Hypothalamus (tissue), 51 donors: ENCODE measurements at places on chromosomes 7 and 10.

DNA sequence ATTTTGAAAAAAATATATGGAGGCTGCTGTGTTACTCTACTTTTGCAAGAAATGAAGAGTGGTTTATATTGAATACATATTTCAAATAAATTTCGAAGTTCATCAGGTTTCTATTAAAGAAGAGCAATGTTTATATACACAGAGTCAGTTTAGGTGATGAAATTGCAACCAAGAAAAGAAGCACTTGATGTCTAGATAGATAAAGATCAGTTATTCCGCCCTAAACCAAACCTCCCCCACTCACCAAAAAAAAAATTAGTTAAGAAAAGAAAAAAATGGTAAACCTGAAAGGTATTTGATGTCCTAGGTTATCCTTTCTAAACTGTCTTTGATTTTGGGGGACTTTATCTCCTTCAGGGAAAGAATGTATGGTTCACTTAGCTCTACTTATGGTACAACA, 111.8 kb downstream of the SKIDA1 start:
- no peak for DNase-seq

GRCh38 chr7:140384894-140385545, 13.3 kb downstream of the SLC37A3 start:
- no peak for DNase-seq

DNA sequence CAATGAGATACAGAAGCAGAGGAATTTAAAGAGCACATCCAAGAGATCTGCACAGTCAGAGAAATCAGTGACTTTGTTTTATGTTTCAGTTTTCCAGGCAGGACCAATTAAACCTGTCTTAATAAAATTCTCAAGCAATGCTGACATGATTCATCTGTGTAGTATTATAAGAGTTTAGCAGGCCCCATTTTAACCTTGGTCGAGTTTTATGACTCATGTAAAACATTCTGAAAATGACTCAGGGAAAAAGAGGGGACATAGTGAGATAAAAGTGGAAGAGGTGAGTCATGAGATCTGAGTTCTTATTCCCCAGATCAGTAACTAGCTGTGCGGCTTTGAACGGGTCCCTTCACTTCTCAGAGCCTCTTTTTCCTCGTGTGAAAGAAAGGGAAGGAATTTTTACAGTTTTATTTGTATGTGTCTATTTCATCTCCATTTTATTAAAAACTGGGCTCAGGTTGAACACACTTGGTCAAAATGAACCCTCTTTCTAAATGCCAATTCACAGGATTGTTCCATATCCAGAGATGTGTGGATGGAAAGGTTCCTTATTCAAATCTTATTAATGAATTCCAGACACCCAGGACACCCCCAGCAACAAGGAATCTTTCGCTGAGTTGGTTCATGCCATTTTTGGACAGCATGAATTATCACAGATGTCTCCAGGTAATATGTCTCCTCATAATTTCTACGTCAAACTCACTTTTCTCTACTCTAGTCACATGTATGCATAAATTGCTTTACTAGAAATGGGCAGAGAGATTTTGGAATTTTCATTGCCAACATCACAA, 143.2 kb downstream of the JAZF1 start:
- DNase-seq = no peak

DNA sequence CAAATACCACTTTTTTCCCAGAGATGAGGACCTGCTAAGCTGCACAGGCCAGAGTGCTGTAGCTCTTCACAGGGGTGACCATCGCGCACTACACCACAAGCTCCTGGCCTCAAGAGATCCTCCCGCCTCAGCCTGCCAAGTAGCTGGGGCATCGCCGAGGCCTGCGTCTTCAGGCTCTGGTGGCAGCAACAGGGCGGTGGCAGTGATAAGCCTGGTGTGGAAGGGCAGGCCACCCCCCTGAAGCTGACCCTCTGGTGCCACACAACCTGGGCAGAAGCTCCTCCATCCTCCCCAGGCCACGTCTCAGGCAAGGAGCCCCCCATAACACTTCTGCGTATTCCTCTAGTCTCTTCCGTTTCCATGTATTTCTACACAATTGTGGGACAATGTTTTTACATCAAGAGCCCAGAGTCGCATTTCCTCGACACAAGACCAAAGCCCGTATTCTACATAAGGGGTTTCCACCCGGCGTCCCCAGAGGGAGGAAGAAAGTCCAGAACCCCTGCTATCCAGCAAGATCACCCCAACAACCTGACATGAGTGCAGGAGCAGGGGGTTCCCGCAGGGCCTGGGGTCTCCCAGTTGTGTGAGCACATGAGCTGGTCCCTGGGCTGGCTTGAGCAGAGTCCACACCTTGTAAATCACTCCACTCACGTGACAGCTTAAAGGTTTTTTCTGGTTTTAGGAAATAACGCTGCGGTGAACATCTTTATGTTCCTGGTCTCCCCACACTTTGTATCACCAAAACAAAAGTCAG, 37.6 kb upstream of the NCAPG2 start:
- no peak for DNase-seq

DNA sequence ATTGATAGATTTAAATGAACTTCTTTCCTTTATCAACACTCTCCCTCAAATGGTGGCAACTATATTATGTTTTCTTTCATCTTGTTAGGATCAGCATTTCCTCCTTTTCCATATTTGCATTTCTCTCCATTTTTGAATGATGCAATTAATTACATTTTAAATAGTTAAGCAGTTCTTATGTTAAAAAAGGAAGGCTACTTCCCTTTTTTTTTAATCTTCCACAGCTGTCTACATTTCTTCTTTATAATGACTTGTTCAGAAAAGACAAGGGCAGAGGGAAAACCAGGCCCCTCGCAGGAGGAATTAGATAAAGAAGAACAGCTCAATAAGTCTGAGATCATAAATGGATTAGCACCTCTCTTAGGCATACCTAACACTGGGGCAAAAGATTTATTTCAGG, 208.9 kb downstream of the ARL4A start:
- DNase-seq = no peak

DNA sequence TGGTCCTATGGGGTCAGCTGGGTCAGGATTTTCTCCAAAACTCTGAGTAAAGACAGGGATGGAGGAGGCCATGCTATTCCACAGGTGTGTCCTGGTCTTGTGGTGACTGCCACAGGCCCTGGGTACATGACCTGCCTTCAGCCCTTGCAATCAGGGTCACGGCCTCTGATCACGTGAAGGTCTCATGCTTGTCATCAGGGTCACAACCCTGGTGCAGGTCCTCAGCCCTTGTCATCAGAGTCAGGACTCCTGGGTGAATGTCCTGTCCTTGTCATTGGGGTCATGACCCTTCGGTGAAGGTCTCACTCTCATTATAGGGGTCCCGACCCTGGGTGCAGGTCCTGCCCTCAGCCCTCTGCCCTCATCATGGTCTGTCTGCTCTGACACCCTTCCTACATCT, 21.9 kb upstream of the TBRG4 start:
- no peak for DNase-seq

DNA sequence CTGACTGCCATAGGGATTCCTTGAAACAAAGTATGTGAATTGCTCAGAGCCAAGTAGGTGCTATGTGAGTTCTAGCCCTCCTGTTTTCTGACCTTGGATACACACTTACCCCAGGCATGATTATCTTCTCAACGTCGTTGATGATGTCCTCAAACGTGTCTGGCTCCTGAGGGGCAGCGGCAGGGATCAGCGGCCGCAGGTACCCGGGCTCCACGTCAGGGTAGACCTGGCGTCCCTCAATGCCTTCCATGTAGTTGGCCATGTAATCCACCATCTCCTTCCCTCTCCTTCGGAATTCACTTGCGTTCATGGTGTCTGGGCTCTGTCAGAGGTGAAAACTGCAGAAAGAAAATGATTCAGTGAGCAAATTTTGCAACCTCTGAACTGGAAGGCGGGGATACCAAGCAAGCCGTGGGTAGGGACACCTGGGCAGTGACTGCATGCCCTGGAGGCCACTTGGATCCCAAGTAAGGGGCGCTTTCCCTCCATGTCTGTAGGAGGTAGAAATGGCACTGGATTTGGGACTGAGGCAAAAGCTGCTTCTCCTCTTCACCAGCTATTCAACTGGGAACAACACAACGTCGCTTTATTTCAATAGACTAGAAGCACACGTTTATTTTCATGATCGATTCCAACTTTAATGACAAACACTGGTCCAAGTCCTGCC, 21.3 kb downstream of the DDC start:
- no peak for DNase-seq

GRCh38 chr10:90999512-91000172, 78.8 kb upstream of the ANKRD1 start:
- DNase-seq = no peak

DNA sequence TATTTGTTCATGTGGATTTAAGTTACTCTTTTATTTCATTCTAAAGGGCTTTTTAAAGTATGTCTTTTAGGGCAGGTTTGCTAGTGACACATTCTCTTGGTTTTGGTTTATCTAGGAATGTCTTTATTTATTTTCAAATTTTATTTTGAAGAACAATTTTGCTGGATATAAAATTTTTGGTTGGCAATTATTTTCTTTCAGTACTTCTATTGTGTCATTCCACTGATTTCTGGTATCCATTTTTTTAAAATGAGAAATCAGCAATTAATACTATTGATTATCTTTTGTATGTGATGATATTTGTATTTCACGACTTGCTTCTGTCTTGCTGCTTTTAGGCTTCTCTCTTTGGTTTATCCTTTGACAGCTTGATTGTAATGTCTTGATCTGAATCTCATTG, 756.3 kb downstream of the INHBA start:
- no peak for DNase-seq

- DNase-seq = no peak
These were observed 15.1 kb downstream of the ZNF12 start for GRCh38 chr7:6691609-6692106.

GRCh38 chr10:53713431-53713830, 940.8 kb upstream of the MBL2 start:
- DNase-seq = no peak

DNA sequence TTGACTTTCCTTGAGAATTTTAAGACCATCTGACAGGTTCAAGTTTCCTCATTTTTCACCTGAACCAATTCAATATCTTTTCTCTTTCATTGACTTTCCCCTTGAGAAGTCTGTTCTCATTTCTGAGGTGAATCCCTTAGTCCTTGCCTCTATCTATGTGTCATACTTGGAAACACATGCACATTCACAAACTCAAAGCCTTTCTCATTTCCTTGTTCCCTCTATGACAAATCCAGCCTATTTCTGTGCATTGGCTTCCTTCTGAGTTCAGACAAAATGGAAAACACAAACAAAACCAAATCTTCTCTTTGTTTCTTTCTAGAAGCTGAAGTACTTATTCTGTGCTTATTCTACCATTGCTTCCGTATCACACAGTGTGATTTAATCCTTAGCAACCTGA, 13.8 kb downstream of the PTTG1IP2 start:
- DNase-seq = no peak

GRCh38 chr10:61866700-61867368, 34.7 kb upstream of the ARID5B start:
- no peak for DNase-seq

DNA sequence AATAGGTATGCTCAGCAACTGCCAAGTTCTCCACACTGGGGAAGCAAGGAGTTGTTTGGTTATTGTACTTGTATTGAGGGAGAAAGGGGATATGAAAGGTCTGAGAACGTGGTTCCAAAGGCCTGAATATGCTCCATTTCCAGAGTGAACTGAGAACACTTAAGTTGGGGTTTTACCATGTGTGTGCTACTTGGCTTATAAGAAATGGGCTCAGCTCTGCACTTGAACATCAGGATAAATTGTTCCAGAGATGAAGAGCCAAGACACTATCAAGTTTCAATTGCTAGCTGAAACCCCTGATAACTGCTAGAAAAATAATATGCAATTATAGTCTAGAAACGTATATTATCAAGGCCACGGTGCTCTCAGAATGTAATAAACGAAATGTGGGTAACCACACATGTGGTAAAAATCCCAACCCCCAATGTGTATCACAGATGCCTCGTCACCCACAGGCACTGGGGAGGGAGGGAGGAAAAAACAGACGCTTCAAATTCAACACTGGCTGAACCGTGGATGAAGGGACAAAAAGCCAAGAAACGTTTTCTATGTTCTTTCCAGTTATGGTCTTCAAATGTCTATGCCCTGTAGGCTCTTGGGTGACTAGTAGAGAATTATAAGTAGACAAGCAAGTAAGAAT, 16.3 kb downstream of the ELMO1 start:
- no peak for DNase-seq
